ENCODE measurements at places on chromosomes 11 and 22.

- DNase-seq = no peak
These were observed 77.7 kb downstream of the BARX2 start for GRCh38 chr11:129453293-129453721.

- DNase-seq = no peak
These were observed 449.1 kb downstream of the MN1 start for GRCh38 chr22:27352426-27352825.

DNA sequence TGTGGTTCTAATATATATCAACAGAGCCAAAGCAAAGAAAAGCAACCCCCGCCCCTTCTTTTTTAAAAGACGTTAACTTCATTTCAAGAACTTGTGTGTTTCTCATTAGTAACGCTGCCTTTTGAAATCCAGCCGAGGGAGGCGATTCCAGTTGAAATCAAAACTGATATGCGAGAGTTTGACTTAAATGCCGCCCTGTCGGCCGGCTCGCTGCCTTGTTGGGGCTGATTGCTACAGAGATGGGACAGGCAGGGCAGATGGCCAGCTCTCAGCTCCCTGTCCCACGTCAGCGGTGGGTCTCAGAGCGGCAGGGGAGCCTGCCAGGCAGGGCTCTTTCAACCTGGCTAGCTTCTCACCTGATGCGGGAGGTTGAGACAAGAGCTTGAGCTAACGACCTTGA, 51.9 kb upstream of the ALX4 start:
- DNase-seq = no peak

DNA sequence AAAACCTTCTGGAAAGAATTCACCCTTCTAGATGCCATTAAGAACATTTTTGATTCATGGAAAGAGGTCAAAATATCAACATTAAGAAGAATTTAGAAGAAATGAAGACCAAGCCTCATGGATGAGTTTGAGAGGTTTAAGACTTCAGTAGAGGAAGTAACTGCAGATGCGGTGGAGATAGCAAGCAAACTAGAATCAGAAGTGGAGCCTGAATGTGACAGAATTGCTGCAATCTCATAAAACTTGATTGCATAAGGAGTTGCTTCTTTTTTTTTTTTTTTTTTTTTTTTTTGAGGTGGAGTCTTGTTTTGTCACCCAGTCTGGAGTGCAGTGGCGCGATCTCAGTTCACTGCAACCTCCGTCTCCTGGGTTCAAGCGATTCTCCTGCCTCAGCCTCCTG, 51.6 kb downstream of the MS4A13 start:
- DNase-seq = no peak

DNA sequence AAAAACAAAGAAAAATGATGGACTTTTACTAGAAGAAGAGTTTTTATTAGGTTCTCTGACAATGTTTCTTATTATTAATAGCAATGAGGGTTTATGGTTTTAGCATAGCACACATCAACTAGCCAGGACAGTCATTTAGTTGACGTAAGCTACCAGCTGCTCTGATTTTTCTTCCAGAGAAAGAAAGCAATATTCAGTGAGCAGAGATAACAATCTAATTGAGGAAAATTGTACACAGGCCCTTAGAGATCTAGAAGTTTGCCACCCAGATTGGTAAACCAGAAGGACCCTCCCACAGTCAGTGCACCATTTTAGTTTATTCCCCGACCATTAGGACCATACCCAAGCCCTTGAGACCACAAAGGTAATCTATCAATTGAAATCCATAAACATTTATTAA, 28.7 kb upstream of the TBCEL start:
- no peak for DNase-seq

DNA sequence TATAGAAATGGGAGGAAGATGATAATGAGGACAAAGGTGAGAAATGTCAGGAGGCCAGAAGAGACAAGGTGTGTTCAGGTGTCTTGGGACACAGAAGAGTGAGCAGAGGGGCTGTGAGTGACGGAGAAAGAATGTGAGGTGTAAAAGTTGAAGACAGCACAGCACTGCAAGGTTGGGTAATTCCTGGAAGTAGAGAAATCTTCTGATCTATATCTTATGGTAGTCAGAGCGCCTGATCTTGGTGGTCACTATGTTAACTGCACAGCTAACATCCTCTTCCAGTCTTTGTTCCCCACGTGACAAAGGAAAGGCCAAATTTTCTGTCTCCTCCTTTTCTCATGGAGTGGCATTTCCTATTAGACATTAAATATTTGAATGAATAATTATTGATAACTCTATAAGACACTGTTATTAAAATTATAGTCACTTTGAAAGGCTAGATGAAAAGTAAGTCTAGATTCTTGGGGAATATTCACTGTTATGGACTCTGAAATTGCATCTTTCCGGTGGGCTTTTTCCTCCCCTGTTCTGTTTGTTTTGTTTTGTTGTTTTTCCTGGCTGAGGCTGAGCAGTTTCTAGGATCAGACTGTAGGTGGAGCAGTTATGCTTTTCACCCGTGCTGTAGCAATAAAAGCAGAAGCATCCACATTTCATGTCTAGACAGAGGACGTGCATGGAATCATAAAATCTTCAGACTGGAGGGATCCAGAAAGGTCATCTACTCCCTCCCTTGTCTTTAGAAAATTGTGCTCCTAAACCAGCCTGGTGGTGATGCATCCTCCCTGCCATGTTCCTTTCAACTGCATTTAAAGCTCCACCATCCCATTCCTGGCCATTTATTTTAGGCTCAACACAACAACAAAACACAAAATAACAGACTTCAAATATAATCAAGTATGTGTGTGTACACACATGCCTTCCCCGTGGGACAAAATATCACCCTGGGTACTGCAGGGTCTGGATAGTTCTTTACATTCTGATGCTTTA, 26.6 kb downstream of the SC5D start:
- DNase-seq = no peak

DNA sequence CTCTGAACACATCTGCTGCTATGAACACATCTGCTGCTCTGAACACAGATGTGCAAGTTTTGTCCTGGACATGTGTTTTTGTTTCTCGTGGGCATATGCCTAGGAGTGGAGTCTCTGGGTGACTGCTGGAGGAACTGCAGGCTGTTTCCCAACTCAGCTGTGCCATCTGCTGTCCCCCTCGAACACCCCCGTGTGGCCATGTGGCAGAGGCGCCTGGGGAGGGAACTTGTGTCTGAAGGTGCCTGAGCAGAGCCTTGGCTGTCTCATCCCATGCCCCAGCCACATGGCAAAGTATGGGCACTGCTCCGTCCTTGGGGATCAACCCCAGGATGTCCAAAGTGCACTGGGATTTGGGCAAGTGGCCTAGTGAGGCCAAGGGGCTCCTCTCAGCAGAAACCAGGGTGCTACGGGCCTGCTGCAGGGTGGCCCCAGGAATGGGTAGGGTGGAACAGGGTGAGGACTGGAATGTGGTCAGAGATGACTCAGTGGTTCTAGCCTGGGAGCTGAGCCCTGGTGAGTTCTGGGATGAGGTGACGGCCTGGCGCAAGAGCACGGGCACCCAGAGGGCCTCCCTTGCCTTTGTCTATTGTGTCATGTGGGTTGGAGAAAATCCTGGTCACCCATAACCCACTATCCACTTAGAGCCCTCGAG, 14.7 kb downstream of the GATD1 start:
- DNase-seq = no peak

- DNase-seq = no peak
These were observed 15.3 kb upstream of the FJX1 start for GRCh38 chr11:35602979-35603378.

GRCh38 chr11:22263613-22264012, 70.7 kb downstream of the ANO5 start:
- no peak for DNase-seq

DNA sequence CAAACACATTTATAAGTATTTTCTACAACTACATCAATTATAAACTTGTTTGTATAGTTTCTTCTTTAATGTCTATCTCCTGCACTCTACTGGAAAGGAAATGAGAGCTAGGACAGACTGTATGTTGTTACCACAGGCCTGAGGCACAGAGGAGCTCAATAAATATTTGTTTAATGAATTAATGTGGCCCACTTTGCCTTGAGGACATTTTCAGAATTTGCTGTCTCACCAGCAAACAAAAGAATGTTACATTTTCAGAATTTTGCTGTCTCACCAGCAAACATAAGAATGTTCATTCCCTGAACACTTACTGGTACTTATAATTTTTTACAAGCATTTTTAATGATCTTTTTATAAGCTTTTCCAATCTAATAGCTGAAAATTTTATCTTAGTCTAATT, 41.9 kb upstream of the WNT7B start:
- no peak for DNase-seq

DNA sequence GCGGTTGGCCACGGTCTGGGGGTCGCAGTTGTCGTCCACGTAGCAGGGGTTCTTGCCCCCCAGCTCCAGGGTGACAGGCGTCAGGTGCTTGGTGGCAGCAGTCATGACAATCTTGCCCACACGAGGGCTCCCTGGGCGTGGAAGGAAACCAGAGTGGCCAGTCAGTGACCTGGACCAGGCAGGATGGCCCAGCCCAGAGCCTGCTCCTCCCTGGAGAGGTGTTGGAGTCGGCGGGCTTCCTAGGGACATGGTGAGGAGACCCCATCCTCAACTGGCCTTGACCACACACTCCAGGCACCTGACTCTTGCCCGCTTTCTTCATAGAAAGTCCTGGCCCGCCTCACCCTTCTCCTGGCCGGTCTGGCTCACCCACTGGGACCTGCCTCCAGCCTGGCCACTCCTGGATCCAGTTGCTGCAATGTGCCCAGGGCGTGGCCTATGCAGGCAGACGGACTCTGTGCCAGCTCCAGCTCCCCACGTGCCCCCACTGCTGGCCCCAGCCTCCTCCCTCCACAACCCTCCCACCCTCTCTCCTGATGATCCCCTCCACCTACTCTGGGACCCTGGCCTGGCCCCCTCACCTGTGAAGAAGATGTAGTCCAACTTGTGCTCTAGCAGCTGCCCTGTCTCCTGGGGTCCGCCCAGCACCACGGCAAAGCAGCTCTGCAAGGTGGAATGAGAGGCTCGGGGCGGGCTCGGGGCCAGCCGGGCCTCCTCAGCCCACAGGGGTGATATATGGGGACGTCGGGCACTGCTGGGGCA, 8.7 kb downstream of the ALDH3B2 start:
- DNase-seq = no peak

GRCh38 chr11:130151196-130151595, 8.4 kb upstream of the ST14 start:
- no peak for DNase-seq

DNA sequence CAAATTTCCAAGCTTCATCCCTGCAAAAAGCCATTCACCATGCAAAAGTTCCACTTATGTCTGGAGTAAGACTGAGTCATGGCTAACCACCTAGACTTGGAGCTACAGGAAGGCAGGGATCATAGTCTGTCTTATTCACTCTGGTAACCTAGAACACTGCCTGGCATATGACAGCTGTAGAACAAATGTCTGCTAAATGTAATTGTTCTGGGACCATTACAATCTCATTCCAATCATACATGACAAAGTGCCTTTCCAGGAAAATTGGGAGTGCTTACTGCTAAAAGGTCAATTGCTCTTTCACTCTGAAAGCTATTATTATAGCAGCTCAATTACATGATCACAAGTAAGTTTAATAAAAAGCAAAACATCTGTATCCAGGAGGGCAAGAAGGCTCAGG, 99.1 kb upstream of the CHRM4 start:
- DNase-seq = no peak

DNA sequence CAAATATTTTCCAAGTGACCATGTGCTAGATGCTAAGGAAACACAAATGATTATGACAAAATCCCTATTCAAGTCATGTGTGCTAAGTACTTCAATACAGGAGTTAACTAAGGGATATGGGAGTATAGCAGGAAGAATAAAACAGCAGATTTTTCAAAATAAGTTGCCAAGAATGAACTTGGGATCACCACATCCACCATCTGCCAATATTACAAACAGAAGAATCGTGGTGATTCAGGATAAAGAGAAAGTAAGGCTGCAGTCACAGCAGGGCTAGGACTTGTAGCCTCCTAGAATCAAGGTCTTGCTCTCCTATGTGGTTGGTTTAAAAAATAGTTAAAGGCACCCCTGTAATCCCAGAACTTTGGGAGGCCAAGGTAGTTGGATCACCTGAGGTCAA, 34.3 kb downstream of the MRTFA start:
- no peak for DNase-seq

DNA sequence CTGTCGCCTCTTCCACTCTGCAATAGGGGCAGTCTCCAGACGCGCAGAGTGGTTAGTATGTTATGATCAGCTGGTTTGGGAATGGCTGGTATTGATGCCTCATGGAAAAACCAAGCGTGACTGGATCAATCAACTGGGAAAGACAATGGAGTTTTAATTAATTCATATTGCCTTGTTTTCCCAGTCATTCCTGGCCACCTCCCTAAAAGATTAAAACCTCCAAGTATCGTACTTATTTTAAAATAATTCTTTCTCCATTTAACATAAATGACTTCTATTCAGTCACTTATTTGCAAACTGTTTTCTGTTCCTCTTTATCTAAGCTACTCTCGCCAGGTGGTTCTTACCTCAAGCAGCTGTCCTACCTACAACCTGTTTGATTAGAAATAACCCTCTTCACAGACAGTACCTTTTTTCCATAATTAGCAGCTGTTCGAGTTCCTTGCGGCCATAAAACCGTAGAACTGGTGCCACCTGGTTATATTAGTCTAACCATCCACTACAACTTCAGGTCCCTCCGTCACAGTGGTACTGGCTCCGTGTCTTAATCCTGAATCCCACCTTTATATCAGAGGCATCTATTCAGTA, 898 bp downstream of the ZNF215 start:
- no peak for DNase-seq

- DNase-seq = no peak
These were observed 16.0 kb upstream of the EFCAB6 start for GRCh38 chr22:43827926-43828724.

DNA sequence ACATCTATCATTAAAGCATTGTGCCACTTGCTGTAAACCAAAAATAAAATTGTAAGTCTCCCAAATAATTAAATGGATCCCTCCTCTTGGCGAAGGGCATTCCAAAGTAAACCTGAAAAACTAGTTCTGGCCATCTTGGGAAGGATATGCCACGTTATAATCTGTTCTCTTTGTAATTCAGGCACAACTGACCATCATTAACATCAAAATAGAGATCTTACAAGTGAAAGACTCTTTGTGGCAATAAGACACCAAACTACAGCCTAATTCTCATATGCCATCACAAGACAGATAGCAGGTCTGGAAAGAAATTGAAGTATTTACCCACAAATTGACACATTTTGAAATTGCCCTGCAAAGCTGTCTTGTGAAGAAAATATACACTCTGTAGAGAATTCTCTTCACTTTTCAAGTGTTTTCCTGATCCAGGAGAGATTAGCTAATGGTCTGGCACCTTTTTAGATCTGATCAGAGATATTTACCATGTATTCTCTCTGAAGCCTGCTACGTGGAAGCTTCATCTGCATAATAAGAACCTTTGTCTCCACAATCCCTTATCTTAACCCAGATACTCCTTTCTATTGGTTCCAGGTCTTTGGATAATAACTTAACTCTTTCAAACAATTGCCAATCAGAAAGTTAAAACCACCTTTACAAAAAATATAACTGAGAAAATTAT, 630.4 kb upstream of the CCDC179 start:
- no peak for DNase-seq

DNA sequence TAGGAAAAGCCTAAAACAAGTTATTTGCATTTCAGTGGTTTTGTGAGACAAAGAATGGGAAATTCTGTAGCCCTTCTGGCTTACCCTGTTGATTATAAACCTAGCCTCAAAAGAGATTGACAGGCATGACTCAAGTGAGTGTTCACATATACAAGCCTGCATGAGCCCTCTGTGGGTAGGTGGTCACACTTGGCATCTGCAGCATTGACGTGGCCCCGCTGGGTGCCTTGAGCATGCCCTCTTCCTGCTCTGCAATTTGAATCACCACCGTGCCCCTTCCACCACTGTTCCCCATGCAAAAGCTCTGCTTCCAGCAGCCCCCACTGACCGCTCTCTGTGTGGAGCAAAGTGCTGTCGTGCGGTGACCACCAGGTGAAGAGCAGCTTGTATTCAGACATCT, 21.0 kb upstream of the ADSL start:
- peak; percentile 41 for DNase-seq

GRCh38 chr11:69638941-69639681, 1.8 kb upstream of the CCND1 start:
- no peak for DNase-seq

Data from activated T-helper 1 cell treated with Interleukin-2 at 50 U/mL for 16 hours (primary cell).